ENCODE measurements at places on chromosomes 1 and 21.

- DNase-seq: no peak
Measured at GRCh38 chr1:25038699-25039098, 108.6 kb upstream of the RUNX3 start.

- DNase-seq: no peak
Measured at GRCh38 chr21:14842601-14843000, 222.2 kb downstream of the NRIP1 start.

DNA sequence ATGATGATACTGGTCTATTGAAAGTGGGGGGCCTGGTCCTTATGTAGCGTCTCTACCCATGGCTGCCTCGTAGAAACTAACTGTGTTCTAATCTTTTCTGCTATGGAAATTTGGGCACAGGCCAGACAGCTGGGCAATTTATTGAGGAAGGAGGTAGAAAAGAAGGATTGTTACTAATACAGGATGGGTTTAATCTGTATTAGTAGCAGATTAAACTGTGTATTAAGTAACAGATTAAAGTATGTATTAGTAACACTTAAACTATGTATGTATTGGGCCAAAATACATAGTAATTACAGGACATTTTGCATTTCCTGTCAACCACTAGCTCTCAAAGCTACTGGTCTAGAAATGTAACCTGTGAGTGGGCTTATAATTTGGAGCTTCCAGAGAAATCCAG, 142.0 kb downstream of the MAST2 start:
- no peak for DNase-seq

DNA sequence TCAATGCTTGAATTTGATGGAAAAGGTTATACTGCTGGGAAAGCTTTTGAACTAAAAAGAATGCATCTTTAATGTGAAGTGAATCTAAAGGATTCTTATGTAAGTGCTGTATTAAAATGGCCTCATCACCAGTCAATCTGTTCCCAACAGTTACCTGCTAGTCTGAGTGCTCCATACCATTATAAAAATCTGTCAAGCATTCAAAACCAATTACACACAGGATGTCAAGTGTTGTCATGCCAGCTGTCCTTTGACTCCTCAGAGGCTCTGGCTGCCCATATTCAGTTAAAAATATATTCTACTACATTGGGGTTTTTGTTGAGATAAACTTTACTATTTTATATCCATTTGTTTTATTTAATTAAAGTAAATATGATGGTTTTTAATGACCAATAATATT, 1587.7 kb downstream of the AMY1C start:
- DNase-seq: no peak

DNA sequence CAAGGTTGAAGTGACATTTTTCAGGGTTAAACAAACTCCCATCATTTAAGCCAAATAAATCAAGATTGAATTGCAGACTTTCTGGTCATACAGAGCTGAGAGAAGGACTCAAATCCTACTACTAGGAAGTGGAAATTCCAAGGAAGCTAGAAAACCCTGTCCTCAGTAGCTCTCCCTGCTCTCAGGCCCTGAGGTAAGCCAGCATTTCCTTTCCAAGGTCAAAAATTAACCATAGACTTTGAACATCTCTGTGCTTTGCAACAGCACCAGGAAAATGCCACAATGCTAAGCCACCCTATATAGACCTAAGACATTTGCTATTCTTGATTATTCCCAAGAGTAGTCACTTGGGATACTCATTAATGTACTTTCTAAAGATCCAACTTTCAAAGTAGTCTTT, 45.1 kb downstream of the LUZP1 start:
- no peak for DNase-seq

GRCh38 chr1:67609577-67610341, 75.2 kb upstream of the GADD45A start:
- DNase-seq: no peak

- DNase-seq: no peak
Measured at GRCh38 chr1:16478091-16478490, 36.0 kb downstream of the RNU1-1 start.

DNA sequence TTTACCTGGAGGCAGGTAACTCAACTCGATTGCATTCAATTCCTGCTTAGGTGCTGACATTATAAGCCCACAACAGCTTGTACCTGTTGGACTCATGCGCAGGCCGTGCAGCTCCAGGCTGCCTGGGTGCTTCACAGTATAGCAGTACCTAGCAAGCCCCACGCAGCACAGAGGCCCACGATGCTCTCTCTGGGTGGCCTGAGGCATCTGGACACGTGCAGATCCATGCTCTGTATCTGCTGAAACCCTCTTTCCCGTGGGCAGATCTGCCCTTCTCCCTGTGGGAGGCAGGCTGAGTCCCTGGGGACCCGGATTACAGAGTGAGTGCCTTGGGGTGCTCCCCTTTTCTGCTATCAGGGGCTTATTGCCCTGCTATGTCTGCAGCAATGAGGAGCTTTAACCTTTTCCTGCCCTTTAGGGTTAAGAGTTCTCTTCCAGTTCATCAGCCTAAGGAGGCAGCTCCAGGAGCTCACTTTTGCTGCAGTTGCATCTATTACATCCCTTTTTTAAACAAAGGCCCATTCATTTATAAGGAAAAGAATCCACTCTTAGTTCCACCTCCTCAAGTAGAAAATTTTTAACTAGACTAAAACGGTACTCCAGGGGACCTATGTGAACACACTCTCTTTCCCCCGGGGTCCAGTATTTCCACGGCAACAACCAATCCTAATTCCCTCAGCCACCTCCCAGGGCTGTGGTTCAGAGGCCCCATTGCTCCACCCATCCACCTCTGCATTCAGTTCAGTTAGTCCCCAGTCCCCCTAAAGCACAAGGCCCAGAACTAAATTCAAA, 19.3 kb downstream of the ITPKB start:
- no peak for DNase-seq

DNA sequence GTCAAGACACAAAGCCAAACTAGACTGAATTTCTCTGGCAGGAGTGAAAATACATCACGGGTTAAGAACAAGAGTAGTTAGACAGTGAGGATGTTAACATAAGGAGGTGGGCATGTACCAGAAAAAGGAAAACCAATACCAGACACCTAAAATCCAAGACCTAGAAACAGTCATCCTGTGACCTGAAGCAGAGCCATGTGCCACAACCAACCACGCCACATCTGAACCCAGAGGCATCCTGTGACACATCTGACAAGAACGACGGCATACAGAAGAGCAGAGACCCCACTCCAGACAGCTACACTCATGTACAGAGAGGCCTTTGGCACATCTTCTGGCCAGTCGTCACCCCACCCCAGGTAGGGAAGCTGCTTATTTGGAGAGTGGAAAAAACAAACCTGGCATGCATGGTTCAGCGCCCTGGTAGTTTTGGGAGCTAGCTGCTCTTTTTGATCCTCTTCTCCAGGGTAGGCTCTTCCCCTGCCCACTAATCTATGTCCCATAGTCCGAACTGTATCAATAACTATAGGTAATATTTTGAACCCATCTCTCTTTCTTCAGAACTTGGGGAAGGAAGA, 72.1 kb downstream of the SLC45A1 start:
- DNase-seq: no peak

DNA sequence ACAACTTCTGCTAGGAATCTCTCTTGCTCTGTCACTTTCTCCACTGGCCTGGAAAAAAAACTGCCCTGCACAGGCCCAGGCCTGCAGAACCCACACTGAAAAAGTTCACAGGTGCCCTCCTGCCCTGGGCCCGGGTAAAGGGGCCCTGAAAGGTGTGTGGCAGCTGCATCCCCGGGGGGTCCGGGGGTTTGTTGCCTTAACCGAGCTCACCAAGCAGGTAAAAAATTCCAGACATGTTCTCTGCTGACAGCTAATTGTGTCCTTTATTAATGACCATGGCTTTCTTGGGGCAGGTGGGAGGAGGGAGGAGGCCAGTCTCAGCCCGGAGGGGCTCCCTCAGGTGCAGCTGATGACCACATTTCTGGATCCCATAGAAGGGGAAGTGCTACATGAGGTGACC, 122.9 kb downstream of the LACTBL1 start:
- DNase-seq: no peak

DNA sequence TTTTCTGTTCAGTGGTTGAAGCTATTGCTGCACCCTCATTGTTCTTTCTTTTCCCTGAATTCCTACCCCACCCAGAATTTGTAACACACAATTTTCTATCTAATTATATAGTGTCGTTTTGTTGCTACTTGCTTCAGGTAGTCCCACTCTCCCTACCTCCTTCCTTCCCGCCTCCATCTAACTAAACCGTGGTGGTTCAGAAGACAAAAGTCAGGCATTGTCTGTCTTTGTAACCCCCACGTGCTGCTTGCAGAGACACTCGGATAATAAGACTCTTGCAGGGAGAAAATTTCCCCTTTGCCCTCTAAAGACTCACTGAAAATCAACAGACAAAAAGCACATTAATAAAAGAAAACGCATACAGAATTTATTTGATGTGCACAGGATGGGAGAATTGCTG, 46.2 kb upstream of the BTG3 start:
- DNase-seq: no peak

DNA sequence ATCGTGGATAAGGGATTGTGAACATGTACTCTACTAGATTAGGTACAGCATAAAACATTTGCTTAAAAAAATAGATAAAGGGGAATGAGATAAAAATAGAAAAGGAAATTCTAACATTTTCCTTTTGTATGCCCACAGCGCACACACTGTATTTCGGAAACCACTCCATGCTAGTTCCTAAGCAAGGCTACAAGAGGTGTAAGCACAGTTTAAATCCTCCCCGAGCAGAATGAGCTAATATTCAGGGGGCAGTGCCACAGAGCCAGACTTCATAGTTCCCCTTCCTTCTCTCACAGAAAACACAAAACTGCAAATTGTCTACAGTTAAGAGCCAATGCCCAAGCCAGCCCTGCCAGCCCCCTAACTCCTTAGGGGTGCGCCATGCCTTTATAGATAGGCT, 159.4 kb downstream of the ZNF281 start:
- DNase-seq: no peak

DNA sequence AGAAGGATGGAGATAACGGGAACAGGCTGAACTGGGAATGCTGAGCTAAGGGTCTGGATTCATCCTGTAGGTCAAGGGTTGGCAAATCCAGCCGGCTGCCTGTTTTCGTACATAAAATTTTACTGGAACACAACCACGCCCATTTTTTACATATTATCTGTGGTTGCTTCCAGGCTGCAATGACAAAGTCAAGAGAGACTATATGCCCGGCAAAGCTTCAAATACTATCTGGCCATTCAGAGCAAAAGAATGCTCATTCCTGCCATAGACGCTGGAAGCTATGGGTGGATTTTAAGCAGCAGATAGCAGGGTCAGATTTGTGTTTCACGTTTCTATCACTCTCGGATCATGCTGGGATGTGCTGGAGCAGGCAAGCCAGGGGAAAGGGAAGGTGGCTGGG, 137.9 kb upstream of the EDN2 start:
- DNase-seq: no peak

DNA sequence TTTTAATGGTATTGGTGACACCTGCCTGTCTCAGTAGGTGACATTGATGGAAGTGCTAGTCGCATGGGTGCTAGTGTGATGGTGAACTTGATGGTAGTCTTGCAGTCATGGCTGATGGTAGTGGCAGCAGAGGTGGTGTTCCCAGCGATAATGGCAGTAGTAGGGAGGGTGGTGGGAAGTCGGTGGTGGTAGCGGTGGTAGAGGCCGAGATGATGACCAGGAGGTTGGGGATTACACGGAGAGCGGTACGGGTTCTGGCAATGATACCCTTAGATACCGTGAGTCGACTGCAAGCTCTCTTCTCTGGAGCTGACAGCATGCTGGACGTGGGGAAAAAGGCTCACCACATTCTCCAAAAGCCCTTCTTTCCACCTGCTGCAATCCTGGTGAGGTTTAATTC, 99.4 kb upstream of the SLC2A1 start:
- no peak for DNase-seq

DNA sequence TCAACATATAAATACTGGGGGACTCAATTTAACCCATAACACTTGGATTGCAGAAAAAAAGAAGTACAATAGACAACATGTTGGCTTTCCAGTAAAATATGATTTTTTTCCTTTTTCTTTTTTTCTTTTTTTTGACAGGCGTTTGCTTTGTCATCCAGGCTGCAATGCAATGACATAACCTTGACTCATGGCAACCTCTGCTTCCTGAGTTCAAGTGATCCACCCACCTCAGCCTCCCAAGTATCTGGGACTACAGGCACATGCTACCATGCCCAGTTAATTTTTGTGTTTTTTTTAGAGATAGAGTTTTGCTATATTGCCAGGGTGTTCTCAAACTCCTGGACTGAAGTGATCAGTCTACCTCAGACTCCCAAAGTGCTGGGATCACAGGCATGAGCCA, 1512.0 kb upstream of the PRMT6 start:
- DNase-seq: no peak

DNA sequence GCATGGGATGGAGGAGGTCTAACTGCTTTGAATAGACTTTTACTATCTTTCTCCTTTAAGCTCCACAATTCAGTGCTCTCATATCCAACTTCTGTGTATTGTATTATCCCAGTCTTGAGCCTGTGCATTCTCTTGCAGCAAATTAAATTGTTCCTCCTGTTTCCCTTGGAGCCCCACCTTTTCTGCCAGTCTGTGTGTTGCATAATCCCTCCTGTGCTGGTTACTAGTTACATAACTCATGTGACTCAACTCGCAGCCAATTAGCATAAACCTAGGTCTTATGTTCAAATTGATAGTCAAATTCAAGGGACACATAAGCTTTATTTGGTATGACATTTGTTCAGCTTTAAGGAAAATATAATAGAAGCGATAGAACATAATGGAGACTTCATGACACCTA, 1863.5 kb downstream of the MRPL39 start:
- DNase-seq: no peak

- no peak for DNase-seq
Measured at GRCh38 chr1:14961661-14962267, 191.8 kb upstream of the TMEM51 start.

GRCh38 chr1:62405247-62405646, 31.6 kb upstream of the USP1 start:
- DNase-seq: no peak

DNA sequence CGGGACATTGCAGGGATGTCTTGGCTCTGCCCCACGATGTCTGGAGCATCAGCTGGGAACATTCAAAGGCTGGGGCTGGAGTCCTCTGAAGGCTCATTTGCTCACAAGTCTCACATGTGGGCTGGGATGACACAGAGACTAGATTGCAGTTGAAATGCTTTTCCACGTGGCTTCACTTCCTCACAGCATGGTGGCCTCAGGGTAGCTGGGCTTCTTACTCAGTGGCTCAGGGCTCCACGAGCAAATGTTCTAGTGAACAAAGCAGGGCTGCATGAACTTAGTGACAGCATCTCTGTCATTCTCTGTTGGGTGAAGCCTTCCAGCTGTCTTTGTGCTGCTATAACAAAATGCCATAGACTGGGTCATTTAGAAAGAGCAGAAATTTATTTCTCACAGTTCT, 247.0 kb upstream of the POU3F1 start:
- no peak for DNase-seq

DNA sequence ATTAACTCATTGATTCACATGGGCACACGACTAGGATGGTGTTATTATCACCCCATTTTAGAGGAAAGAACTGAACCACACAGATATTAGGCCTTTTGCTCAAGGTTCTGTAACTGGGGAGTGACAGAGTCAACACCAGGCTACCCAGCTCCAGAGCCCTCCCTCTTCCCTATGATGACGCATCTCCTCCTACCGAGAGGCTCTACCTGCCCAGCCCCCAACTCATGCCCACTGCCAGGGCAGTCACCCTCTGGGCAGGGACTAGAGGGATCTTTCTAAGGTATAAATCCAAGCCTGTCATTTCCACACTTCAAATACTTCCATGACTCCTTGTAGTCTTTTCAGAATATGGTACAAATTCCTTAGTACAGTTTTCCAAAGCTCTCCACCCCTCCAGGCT, 171.3 kb downstream of the GRIK3 start:
- no peak for DNase-seq

- no peak for DNase-seq
Measured at GRCh38 chr1:106957795-106958194, 98.7 kb upstream of the PRMT6 start.

GRCh38 chr21:15493646-15494045, 236.1 kb upstream of the USP25 start:
- DNase-seq: no peak

Data from fibroblast of skin of left biceps (primary cell).